ENCODE measurements at places on chromosomes 3 and 15. TPM values are rescaled to one million over a fixed set of nuclear protein-coding genes. Genes with fewer than 3 reads are reported as not detected.

GRCh38 chr3:18389108-18389733 lies 35.9 kb downstream of the SATB1 start:
- no peak for ATAC-seq

DNA sequence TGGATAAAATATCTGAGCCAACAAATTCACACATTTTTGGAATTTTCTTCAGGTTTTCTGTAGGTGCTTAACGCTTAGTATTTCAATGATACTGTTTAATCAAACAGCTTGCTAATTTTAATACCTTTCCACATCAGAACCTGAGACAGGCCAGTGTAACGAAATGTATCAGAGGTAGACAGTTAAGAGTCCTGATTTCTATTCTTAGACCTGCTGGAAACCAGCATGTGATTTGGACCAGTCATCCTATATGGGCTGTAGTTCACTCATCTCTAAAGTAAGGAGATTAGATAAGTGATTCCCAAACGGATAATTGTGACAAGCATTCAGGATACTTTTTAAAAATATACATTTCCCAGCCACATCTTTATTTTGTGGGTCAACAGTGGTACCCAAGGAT lies 18.4 kb downstream of the ARL6IP5 start:
- no peak for ATAC-seq

- ATAC-seq, result peak; percentile 88
Observed at GRCh38 chr15:92655178-92655995, at the start of gene FAM174B. FAM174B (minus strand) TSS chr15:92655775.

- ATAC-seq, result no peak
Observed at GRCh38 chr3:124751501-124751900, 21.2 kb downstream of the UMPS start.

DNA sequence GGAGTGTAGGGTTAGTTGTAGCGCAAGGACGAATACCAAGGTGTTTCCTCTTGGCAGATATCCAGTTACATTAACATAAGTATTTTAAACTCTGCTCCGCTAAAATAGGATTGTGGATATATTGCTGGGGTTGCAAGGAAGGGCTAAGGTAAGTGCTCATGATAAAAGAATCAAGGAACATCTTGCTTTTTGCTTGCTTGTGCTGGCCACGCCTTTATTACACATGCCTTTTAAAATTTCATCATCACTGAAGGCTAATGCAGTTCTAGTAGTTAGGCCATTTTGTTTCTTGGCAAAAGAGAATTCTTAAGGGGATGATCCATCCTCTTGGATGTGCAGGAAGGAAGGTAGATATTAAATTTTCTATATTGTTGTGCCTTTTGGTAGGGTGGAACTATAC lies 415.6 kb upstream of the TPM1 start:
- ATAC-seq, result peak; percentile 6

The NEO1 gene
- total RNA-seq, result 98.0 TPM

The HCLS1 gene
- total RNA-seq, result 0.31 TPM

The ZNF609 gene
- 86.7 TPM for total RNA-seq

The ZNF35 gene
- total RNA-seq, result 16.7 TPM
